Coronary artery (tissue), 2 donors: ENCODE measurements at places on chromosomes 2 and 18.

DNA sequence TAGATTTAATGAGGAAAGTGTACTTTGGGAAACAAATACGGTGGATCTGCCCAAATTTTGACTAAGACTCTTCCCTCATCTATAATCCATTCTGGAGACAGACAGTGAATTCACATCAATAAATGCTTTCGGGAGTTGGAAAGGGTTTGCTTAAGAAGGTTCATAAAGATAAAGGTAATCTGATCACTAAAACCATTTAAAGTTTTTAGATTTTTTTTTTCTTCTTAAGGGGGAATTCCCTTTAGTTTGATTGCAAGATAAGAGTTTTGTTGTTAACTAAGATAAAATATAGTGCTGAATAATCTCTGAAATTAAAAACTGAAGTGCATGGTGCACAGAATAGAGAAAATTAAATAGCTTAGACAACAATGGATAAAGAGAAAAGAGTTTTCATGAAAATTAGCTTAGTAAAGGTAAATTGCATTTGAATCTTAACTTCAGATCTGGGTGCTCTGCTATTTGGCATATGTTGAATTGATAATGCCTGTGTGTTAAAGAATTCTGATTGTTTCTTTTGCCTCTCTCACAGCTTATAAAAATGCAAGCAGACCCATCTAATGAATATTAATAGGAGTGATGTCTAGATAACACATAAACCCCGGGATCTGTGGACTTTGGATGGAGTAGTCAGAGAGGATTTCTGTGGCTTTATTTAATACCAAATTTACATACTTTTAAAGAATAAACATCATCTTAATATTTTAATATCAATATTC is 100.8 kb downstream of the MEIS1 start:
- DNase-seq, result no peak

GRCh38 chr2:60735496-60736250 is 20.4 kb upstream of the PAPOLG start:
- DNase-seq, result no peak

- no peak for DNase-seq
Observed at GRCh38 chr2:240310645-240311044, 124.8 kb upstream of the GPC1 start.

- DNase-seq, result no peak
Observed at GRCh38 chr2:207131594-207131993, 34.2 kb downstream of the KLF7 start.

DNA sequence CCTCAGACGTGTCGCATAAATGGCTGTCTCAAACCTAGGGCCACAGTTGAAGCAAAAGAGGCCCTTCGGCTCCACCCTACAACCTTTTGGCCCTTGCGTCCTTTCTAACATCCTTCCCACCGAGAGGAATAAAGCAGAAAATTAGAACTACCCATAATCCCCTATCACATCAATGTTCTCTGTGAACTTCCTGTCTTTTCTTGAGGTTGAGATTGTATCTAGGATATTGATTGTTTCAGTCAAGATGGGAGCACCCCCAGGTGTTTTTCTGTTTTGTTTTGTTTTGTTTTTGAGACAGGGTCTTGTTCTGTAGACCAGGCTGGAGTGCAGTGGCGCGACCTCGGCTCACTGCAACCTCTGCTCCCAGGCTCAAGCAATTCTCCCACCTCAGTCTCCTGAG is 23.6 kb downstream of the INPP5D start:
- peak; percentile 21 for DNase-seq

- no peak for DNase-seq
Observed at GRCh38 chr2:40289771-40290404, 162.0 kb downstream of the SLC8A1 start.

DNA sequence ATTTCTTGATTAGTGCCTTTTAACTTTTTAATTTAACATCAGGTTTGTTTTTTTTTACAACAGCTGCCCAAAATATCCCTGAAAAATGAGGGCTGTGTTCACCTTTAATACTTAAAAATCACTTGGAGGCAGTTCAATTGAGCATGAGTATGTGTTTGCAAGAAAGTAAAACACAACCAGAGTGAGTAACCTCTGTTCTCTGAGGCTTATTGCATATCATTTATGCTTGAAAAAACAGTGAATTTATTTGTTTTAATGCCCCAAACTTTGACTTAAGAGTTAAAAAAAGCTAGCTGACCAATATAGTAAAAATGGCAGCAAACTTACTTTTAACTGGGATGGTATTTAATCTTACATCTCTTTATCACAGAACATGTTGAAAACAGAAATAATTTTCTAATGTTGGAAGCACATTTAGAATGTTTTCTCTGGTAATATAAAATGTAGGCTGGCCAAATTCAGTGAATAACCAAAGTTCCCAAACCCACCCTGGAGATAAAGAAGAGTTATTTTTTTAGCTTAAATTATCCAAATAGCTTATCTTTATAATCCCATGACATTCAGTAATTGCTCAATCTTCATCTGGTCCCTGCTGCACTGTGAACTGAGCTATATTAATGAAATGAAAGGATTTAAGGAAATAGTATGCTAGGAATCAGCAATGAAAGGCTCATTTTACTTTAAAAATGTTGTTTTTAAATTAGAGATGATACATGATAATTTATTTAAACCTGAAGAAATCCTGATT is 24.8 kb upstream of the EFEMP1 start:
- DNase-seq, result no peak

DNA sequence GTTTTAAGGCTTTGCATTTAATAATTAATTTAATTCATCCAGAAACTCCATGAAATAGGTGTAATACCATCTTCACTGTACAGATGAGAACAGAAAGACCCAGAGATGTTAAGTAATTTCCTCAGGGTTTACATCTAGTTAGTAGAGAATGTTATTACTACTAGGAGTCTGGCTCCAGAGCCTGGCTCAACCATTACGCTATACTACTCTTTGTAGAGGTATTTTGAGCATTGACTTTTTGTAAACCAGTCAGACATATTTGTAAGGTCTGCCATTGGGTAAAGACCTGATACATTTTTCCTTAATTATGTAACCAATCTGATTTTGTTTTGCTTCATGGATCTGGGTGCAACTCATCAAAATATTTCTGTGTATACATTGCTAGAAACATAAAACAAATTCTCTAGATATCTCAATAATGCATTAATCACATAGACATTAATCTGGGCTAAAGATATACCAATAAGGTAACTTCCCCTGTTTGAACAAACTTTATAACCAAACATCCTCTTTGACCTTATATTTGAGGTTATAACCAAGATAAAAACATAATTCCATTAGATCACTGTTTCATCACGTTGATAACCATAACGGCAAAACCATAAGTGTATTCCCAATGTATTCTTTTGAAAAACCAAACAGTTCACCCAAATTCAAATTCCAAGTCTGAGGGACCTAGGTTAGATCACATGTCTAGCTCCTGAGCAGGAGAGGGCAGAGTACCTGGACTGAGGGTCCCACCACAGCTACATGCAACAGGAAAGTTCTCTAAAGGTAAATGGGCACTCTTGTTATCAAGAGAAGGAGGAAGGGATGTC is 135.0 kb downstream of the IKZF2 start:
- DNase-seq, result no peak

GRCh38 chr2:223882715-223883114 is 45.3 kb upstream of the AP1S3 start:
- no peak for DNase-seq

GRCh38 chr18:21830532-21830931 is 89.9 kb downstream of the MIB1 start:
- DNase-seq, result no peak

DNA sequence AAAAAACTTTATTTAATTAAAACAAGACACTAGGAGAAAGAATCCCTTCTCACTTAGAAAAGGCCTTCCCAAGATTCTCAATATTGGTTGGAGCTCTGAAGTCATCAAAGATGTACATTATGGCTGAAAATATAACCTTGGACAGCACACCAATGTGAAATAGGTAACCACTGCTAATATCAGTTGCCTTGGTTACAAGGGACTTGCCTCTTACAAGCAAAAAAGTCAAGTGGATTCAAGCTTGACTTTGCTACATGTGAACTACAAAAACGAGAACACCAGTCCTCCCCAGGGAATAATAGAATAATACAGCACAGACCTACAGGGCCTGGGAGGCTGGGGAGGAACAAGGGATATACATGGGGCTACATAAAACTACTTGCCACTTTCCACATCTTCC is 46.1 kb downstream of the NABP1 start:
- DNase-seq, result no peak

GRCh38 chr2:172313715-172314341 is 113.6 kb upstream of the ITGA6 start:
- no peak for DNase-seq

- no peak for DNase-seq
Observed at GRCh38 chr2:218516614-218517013, 51.5 kb downstream of the USP37 start.

DNA sequence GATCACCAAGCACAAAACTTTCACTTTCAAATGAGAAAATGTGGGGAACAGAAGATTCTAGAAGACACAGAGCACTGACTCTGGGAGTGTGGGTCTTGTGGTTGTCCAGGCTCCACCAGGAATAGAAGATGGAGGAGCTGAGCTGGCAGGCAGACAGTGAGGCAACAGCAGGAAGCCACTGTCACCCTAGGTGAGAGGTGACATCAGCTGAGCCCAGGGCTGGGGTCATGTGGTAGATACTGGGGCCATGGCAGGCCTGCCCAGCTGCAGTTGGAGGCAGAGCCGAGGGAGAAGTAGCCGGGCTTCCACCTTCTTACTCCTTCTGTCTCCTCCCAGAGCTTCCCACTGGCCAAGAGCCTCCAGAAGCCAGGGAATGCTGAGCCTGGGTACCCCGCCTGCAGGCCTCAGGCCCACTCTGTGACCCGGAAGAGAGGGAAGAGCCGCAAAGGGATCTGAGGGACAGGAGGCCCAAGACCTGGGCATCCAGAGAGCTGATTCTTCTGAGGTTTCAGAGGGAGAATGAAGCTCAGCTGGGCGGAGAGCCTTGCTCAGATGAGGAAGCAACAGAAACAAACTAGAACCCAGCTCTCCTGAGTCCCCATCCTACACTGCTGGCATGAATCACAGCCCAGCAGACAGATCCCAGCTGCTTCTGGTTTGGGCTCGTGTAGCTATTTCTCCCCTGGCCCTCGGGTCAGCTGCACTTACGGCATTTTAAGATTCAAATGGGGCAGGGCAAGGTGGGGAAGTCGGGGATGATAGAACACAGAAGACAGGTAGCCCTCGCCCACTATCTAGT is 39.8 kb upstream of the ASAP2 start:
- DNase-seq, result no peak

GRCh38 chr18:67215686-67216085 is 300.8 kb downstream of the DSEL start:
- no peak for DNase-seq

GRCh38 chr2:108916796-108917421 is 72.1 kb downstream of the EDAR start:
- peak; percentile 50 for DNase-seq

GRCh38 chr18:28584731-28585130 is 407.8 kb upstream of the CDH2 start:
- DNase-seq, result no peak

GRCh38 chr2:119263025-119263424 is 39.4 kb downstream of the STEAP3 start:
- DNase-seq, result no peak

DNA sequence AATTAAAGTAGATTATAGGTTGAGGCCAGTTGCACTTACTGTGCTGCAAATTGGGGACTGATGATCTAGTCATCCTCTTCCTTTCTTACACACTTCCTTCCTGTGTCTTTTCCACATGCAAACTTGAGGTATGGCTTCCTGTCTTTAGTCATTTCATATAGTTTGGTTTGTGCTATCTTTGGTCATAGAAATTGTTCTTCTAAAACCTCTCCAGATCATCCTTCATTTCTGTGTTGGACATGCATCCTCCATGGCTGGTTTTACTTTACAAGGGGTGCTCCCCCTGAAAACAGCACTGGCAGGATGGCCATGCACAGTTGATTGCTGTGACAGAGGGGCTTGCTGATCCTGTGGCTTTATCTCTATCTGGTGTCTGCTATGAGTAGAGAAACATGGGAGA is 36.5 kb downstream of the MGAT5 start:
- DNase-seq, result no peak

- DNase-seq, result no peak
Observed at GRCh38 chr2:165804719-165805118, 10.7 kb upstream of the GALNT3 start.

- no peak for DNase-seq
Observed at GRCh38 chr2:120620025-120620793, 115.5 kb upstream of the GLI2 start.

GRCh38 chr2:114008720-114009119 is 118.8 kb downstream of the ACTR3 start:
- no peak for DNase-seq

DNA sequence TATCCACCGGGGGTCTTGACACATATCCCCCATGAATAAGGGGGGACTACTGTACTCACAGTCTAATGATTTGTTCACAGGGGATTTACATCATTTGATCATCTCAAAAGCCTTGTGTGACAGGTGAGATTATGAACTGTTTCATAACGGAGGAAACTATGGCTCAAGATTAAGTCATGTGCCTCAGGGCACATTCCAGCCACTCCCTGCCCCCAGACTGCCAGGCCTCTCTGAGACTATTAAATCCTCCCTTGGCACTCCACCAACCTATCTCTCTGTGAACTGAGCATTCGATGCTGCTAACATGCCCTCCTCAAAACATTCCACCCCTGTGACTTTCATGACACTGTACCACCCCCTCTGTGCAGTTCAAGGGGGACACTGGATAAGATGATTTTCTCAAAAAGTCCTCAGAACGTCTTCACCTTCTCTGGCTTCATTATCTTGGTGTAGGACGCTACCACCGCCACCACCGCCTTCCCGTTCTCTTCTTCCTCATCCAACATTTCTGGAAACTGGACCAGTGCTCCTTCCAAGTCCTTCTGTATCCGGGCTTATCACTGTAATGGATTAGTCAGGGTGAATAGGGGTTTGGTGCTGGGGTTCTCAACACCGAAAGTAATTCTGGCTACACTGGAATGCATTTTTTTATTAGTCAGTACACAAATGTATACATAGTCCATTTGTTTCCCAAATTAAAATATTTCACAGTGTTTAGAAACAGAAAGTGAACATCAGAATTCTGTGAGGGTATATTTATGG is 169.6 kb downstream of the KCNS3 start:
- DNase-seq, result no peak

DNA sequence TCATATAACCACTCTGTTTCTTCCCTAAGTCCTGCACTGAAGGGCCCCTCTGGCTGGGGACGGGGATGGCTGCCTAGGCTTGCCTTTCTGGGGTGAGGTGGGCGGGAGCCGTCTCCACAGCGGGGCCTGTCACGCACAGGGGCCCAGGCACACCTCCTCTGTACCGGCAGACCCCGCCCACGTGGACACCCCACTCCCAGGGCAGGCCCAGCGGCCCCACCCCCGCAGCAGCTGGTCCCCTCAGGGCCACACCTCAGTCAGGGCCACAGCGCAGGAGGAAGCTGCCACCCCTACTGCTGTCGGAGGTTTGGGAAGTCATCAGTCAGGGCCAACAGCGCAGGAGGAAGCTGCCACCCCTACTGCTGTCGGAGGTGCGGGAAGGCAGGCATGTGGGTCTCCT is 257.6 kb upstream of the RAB6C start:
- DNase-seq, result no peak

GRCh38 chr2:12506846-12507245 is 209.9 kb upstream of the TRIB2 start:
- no peak for DNase-seq

GRCh38 chr2:199480966-199481365 is 23.2 kb upstream of the SATB2 start:
- DNase-seq, result no peak
